ENCODE measurements at places on chromosomes 12 and 14. TPM values are rescaled to one million over a fixed set of nuclear protein-coding genes. Genes with fewer than 3 reads are reported as not detected.

GRCh38 chr12:117192057-117192456, 1.8 kb upstream of the FBXO21 start:
- no peak for DNase-seq

ZNF839 gene
- total RNA-seq, result 17.3 TPM

PLEKHG3 gene
- 1.0 TPM for total RNA-seq

- no peak for DNase-seq
These were observed 20.0 kb downstream of the DICER1 start for GRCh38 chr14:95137164-95137803.

Measured in activated T-helper 2 cell treated with anti-CD3 and anti-CD28 coated beads, Interferon-gamma antibody, Interleukin-2, Interleukin-4, amounts not matched to agents 10 μg/mL and 5 μg/mL and 100 μg/mL, durations not matched to agents 14 hours and 24 hours and 36 hours (primary cell).